MCF 10A (cell line): ENCODE measurements at places on chromosomes 6 and 20. TPM values are rescaled to one million over a fixed set of nuclear protein-coding genes. Genes with fewer than 3 reads are reported as not detected.

The SLC22A2 gene
- total RNA-seq = not detected in 2 replicates

The GABRR2 gene
- total RNA-seq = not detected in 2 replicates

The TREM1 gene
- 9.9 and 15.8 TPM in 2 replicates for total RNA-seq

The RGS17 gene
- total RNA-seq = 2.5 and 3.7 TPM in 2 replicates

The RMND1 gene
- 32.9 and 37.6 TPM in 2 replicates for total RNA-seq

The PROCR gene
- total RNA-seq = 27.4 and 34.6 TPM in 2 replicates

The MAVS gene
- 31.7 and 39.7 TPM in 2 replicates for total RNA-seq

The LAMA4 gene
- 0.72 TPM in 1 of 2 replicates, not detected in the other for total RNA-seq

The KCNQ2 gene
- total RNA-seq = not detected in 2 replicates

The PLCB4 gene
- total RNA-seq = 0.22 and 0.91 TPM in 2 replicates

The NQO2 gene
- 18.6 and 20.0 TPM in 2 replicates for total RNA-seq

The DNAH8 gene
- total RNA-seq = not detected in 2 replicates

The RPS6KA2 gene
- 126 and 157 TPM in 2 replicates for total RNA-seq

The PGBD1 gene
- total RNA-seq = 2.5 and 2.9 TPM in 2 replicates

The MDC1 gene
- total RNA-seq = 50.6 and 54.5 TPM in 2 replicates

The MICB gene
- 4.3 and 7.6 TPM in 2 replicates for total RNA-seq

The SLC35B3 gene
- total RNA-seq = 22.0 and 27.4 TPM in 2 replicates

The PERP gene
- 103 and 120 TPM in 2 replicates for total RNA-seq

The MYLK4 gene
- total RNA-seq = 0.93 and 1.1 TPM in 2 replicates

The SPACA1 gene
- not detected in 2 replicates for total RNA-seq

The CALHM4 gene
- not detected in 2 replicates for total RNA-seq

The MAS1 gene
- not detected in 2 replicates for total RNA-seq

The CST5 gene
- total RNA-seq = not detected in 2 replicates

The BHLHE23 gene
- total RNA-seq = not detected in 2 replicates

The OOEP gene
- total RNA-seq = not detected in 2 replicates

The AURKA gene
- 65.8 and 75.3 TPM in 2 replicates for total RNA-seq

The FAM184A gene
- total RNA-seq = 1.3 and 2.2 TPM in 2 replicates

The PRSS35 gene
- total RNA-seq = not detected in 2 replicates

The DEFB115 gene
- total RNA-seq = not detected in 2 replicates

The LY86 gene
- not detected in 2 replicates for total RNA-seq

The RHAG gene
- total RNA-seq = not detected in 2 replicates

The TCP11 gene
- total RNA-seq = not detected in 2 replicates

The SKIC2 gene
- 53.1 and 66.2 TPM in 2 replicates for total RNA-seq

The COX4I2 gene
- not detected in 2 replicates for total RNA-seq

The EYS gene
- 1.5 and 1.6 TPM in 2 replicates for total RNA-seq

The PRDM1 gene
- 12.6 and 13.1 TPM in 2 replicates for total RNA-seq
